ENCODE measurements at places on chromosomes 2 and 18.

GRCh38 chr18:44911773-44912172 is 231.1 kb downstream of the SETBP1 start:
- DNase-seq, result no peak

- DNase-seq, result no peak
Measured at GRCh38 chr18:77161961-77162360, 29.4 kb upstream of the MBP start.

- DNase-seq, result no peak
Measured at GRCh38 chr2:174046172-174046571, 81.0 kb upstream of the SP3 start.

DNA sequence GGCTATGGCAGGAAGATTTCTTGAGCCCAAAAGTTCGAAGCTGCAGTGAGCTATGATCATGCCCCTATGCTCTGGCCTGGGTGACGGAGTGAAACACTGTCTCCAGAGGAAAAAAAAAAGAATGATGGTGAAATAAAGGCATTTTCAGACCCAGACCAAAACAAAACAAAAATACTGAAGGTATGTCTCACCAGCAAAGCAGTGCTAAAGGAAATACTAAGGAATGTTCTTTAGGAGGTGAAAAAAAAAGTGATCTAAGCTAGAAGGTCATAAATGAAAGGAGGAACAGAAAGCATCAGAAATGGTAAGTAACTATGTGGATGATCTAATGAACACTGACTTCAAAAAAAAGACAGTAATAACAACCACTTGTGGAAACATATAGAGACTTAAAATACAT is 18.7 kb downstream of the SS18 start:
- no peak for DNase-seq

DNA sequence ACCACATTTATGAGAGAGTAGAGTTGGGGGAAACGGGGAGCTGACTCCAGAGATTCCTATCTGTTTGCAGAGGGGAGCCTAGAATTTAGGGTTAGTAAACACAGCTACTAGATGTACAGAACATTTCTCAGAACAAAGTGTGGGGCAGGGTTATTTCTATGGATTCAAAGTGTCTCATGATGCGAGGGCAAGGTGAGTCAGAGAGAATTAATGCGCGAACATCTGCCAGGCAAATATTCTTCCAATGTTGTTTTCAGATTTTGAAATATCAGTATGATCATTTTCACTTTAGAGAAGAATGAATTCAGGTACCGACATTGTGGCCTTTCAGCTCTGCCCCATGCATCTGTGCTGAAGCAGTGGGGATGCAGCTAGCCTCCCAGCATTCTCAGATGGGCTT is 2.0 kb upstream of the DSEL start:
- DNase-seq, result no peak

- DNase-seq, result no peak
Measured at GRCh38 chr2:74081763-74082110, 66.0 kb downstream of the BOLA3 start.

DNA sequence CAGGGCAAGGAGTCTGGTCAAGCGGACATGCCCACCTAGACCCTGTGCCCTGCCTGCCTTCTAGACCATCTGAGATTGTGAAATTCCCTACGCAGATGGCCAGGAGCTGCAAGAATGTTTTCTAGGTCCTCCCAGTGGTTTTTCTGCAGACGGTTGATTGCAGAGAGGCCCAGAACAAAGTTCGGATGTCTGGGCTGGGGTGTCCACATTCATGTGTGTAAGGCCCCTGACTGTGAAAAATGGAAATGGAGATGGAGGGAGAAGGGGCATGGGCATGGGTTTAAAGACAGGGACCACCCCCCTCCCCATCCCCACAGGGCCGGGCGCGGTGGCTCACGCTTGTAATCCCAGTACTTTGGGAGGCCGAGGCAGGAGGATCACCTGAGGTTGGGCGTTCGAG is 11.8 kb downstream of the ARHGAP25 start:
- no peak for DNase-seq

DNA sequence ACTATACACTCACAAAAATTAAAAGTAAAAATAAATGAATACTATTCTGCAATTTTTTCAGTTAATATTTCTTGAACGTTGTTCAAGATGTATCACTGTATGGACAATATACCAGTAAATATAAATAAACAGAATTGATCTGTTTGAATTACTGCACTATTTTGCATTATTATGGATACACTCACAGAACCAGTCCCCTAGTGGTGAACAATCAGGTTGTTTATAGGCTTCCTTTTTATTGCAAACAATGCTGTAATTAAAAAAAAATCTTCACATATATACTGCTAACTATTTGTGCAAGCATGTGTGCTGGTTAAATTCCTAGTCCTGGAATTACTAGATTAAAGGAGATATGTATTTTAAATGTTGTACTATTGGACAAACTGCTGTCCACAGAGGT is 306.0 kb downstream of the FBXO15 start:
- no peak for DNase-seq

DNA sequence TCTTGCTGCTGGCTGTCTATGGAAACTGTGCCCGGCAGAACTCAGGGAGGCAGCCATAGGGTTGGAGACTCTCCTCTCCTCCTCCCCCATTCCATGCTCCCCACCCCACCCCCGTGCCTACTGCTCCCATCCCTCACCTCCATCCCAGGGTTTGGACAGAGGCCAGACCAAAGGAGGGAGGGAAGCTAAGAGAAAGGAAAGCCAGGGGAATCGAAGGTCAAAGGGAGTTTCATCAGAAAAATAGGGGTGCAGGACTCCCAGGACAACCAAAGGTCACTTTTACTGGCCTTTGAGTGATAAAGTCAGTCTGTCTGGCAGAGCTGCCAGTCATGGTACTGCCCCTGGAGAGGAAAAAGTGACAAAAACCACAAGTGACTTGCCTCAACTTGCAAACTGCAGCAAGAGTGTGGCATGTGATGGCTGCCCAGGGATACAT is 187.3 kb upstream of the CTAGE1 start:
- no peak for DNase-seq

GRCh38 chr18:76005632-76006208 is 489.3 kb downstream of the ZNF516 start:
- DNase-seq, result no peak

DNA sequence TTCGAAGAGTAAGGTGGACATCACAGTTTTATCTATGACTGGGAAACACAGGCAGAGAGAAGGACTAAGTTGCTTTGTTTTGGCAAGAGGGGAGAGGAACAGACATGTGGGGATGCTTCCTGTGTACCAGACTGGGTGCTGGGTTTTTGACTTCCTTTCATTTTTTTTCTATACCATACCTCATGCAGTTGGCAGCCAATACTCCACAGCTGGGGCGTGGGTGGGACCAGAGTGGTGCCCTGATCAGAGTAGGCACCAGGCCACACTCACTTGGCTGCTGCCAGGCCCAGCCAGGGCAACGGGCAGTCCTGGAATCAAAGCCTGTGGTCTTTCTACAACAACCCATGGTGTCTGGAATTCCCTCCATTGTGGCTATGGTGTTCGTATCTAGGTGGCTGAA is 45.2 kb downstream of the SH3RF3 start:
- no peak for DNase-seq

- DNase-seq, result no peak
Measured at GRCh38 chr2:71720596-71721361, 267.4 kb downstream of the DYSF start.

GRCh38 chr2:131121464-131121863 is 16.3 kb downstream of the PLEKHB2 start:
- no peak for DNase-seq
